Activated naive CD8-positive, alpha-beta T cell treated with anti-CD3 and anti-CD28 coated beads, Interleukin-2, amount 50 U/mL, for 24 hours (primary cell): ENCODE measurements at places on chromosomes 1 and 21.

GRCh38 chr1:201006450-201006849 lies 17.1 kb downstream of the KIF21B start:
- peaks cover 28% of the 10 kb centered on the region for H3K36me3 ChIP-seq
- no peak for DNase-seq
- no peak overlapping the region for H3K27ac ChIP-seq
- no peaks in the 10 kb centered on the region for H3K27me3 ChIP-seq

DNA sequence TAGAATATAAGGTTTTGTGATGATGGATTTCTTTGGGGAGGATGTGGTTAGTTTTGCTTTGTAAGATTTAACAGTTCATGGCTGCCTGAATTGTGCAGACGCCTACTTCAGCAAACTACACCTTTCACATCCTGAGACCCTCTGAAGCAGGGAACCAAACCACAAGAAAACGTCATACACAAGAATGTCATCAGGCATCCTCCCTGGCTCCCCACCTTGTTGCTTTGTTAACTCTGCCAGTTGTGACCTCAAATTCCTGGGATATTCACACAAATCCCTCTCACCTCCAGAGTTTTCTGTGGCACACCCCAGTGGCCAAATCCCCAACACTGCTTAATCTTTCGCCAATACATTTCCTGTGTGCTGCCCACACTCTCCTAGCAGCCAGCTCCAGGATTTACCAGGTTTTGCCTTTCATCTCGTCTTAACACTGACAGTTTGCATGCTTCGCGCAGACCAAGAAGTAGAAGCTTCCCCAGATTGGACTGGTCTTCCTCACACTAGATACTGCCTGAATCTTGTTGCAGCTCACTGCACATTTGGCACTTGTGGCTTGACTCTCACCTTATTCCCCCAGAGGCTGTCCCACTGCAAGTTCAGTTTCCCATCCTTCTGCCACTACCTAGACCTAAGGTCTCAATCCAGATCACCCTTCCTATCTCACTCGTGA lies 51.1 kb upstream of the CTTNBP2NL start:
- peaks cover 18% of the 10 kb centered on the region for H3K4me1 ChIP-seq
- H3K27ac ChIP-seq, result peak overlapping the region; percentile 11
- no peak overlapping the region for H3K4me3 ChIP-seq

DNA sequence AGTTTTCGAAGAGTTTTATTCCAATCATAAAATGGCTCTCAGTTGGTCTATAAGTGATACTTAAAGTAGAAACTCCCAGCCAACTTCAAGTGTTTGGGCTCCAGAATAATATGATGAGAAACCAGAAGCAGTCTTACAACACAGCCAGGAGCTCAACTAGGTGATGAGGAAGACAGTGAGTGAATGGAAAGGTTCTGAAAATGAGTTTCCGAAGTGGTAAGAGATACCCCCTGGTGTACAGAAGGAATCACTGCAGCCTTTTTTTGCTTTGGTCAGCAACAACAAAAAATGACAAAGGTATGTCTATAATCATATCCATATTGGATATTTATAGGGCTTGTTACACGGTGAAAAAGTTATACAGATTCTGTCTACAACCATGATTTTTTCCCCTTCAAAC lies 16.5 kb downstream of the KRTAP19-1 start:
- no peaks in the 10 kb centered on the region for H3K4me1 ChIP-seq
- peaks cover 9% of the 10 kb centered on the region for H3K27me3 ChIP-seq
- DNase-seq, result no peak
- H3K27ac ChIP-seq, result no peak overlapping the region

GRCh38 chr21:44329971-44330681 lies 9.1 kb downstream of the CFAP410 start:
- peaks cover 3% of the 10 kb centered on the region for H3K36me3 ChIP-seq
- H3K4me1 ChIP-seq, result no peaks in the 10 kb centered on the region
- no peak overlapping the region for H3K4me3 ChIP-seq
- no peak overlapping the region for H3K27ac ChIP-seq
- no peak for DNase-seq
- no peaks in the 10 kb centered on the region for H3K27me3 ChIP-seq

DNA sequence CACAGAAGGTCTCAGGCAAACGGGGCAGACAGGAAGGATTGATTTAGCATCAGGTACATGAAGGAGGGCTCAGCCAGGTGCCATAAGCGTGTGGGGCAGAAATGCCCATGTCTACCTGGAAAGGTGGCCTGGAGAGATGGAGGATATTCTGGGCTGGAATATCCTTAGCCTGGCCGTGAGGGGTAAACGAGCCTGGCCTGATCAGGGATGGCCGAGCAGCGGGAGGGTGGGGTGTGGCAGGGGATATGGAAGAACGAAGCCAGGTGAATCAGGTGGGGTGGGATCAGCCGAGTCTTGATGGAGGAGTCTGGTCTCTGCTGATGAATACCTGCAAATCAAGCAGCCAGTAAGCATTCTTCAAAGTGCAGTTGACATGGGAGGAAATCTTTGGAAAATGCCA lies 35.5 kb upstream of the TTC22 start:
- no peaks in the 10 kb centered on the region for H3K4me1 ChIP-seq
- DNase-seq, result no peak
- H3K27me3 ChIP-seq, result peaks cover 7% of the 10 kb centered on the region
- no peak overlapping the region for H3K4me3 ChIP-seq
- H3K36me3 ChIP-seq, result peaks cover 1% of the 10 kb centered on the region

DNA sequence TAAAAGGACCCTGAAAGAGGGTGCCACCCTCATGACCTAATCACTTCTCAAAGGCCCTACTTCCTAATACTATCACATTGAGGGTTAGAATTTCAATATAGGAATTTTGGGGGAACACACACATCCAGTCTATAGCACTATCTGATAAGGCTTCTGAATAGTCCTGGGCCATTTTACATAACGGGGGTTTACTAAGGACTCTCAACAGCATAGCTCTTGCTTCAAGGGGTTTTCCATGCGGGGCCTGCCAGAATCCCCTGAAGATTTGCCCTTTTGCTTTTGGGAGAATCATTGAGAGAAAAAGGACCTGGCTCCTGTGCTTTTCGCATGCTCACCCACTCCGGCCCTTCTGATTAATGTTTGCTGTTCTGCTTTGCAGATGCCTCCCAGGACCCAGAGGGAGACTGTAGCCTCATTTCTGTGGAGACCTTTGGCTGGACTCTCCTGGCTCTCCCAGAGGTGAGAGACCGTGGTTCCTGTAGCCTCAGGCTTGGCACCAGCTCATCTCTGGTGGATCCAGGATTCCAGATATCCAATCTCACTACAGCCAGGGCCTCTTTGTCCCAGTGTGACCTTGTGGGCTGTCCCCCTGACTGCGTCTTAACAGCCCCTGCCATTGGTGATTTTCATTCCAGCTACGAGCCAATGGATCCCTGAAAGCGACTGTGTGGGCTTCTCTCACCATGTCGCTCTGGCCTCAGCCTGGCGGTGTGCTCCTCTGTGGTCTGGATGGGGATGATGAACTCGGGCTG lies 72.6 kb downstream of the DDR2 start:
- no peak overlapping the region for H3K27ac ChIP-seq
- no peaks in the 10 kb centered on the region for H3K4me1 ChIP-seq
- H3K4me3 ChIP-seq, result no peak overlapping the region
- no peaks in the 10 kb centered on the region for H3K27me3 ChIP-seq

- peaks cover 20% of the 10 kb centered on the region for H3K27me3 ChIP-seq
- H3K4me1 ChIP-seq, result no peaks in the 10 kb centered on the region
- no peaks in the 10 kb centered on the region for H3K36me3 ChIP-seq
- H3K4me3 ChIP-seq, result no peak overlapping the region
Measured at GRCh38 chr1:112011202-112011601, 21.7 kb upstream of the KCND3 start.

DNA sequence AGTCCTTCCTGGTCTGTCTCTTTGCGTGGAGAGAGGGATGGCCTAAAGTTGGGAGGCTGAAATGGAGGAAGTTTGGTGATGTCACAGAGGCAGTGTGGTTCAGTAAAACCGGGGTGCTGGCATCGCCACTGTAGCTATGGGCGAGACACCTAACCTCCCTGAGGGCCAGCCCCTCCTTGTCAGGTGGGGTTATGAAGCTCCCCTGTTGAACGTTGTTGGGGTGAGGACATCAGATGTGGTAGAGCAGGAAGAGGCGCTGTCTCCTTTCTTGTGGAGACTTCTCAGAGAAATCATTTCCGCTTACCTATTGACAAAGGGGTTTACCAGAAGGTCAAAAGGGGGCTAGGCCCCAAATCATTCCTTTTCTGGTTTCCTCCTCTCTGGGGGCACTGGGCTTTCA lies 294.7 kb downstream of the SIPA1L2 start:
- peak; percentile 18 for DNase-seq
- no peaks in the 10 kb centered on the region for H3K36me3 ChIP-seq
- H3K4me1 ChIP-seq, result peaks cover 14% of the 10 kb centered on the region
- H3K27me3 ChIP-seq, result peaks cover 15% of the 10 kb centered on the region
- H3K27ac ChIP-seq, result peak overlapping the region; percentile 31

- H3K4me1 ChIP-seq, result peaks cover 23% of the 10 kb centered on the region
- H3K36me3 ChIP-seq, result no peaks in the 10 kb centered on the region
- H3K4me3 ChIP-seq, result no peak overlapping the region
- no peak overlapping the region for H3K27ac ChIP-seq
Measured at GRCh38 chr1:59029411-59030167, 245.7 kb upstream of the JUN start.

GRCh38 chr1:228897901-228898300 lies 162.6 kb downstream of the RHOU start:
- H3K4me1 ChIP-seq, result no peaks in the 10 kb centered on the region
- no peaks in the 10 kb centered on the region for H3K36me3 ChIP-seq
- H3K4me3 ChIP-seq, result no peak overlapping the region
- H3K27ac ChIP-seq, result no peak overlapping the region

DNA sequence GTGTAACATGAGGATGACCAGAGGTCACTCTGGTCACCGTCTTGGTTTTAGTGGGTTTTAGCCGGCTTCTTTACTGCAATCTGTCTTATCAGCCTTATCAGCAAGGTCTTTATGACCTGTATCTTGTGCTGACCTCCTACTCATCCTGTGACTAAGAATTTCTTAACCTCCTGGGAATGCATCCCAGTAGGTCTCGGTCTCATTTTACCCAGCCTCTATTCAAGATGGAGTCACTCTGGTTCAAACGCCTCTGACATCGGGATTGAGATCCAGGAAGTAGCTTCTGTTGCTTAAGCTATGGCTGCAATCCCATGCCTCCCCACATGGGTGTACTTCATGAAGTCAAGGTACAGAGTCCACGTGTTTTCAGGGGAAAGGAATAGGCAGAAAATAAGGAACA lies 19.9 kb downstream of the FMN2 start:
- H3K27ac ChIP-seq, result no peak overlapping the region
- DNase-seq, result no peak
- no peaks in the 10 kb centered on the region for H3K36me3 ChIP-seq
- no peaks in the 10 kb centered on the region for H3K4me1 ChIP-seq

DNA sequence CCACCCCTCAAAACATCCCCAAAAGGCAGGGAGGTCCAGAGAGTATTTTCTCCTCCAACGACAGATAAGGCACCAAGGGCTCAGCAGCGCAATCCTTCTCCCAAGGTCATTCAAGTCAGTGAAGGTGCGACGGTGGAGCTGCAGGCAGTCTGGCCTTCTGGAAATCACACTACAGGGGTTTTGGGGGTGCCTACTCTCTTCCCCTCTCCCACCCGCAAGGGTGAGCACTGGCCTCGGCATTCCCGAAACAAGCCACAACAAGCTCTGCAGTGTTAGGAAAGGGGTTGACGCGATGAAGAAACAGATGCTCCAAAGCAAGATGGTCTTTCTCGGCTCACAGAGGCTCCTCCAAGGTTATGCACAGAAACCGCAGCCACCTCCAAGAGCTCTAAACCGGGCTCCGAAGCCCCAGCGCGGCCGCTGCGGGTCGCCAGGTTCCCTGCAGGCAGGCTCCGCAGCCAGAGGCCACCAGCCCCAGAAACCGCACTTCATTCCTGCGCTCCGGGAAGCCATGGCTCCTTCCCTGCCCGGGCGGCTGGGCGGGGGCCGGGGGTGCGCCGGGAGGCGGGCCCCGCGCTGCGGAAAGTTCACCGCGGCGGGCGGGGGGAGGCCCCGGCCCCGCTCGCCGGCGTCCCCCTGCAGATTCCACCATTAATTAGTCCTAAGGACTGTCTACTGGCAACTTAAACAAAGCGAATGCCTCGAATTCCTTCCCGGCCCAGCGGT lies 1.1 kb downstream of the LUZP1 start:
- H3K27ac ChIP-seq, result no peak overlapping the region
- H3K36me3 ChIP-seq, result no peaks in the 10 kb centered on the region
- DNase-seq, result peak; percentile 43
- peaks cover 33% of the 10 kb centered on the region for H3K4me1 ChIP-seq
- H3K27me3 ChIP-seq, result no peaks in the 10 kb centered on the region
- peak overlapping the region; percentile 94 for H3K4me3 ChIP-seq

DNA sequence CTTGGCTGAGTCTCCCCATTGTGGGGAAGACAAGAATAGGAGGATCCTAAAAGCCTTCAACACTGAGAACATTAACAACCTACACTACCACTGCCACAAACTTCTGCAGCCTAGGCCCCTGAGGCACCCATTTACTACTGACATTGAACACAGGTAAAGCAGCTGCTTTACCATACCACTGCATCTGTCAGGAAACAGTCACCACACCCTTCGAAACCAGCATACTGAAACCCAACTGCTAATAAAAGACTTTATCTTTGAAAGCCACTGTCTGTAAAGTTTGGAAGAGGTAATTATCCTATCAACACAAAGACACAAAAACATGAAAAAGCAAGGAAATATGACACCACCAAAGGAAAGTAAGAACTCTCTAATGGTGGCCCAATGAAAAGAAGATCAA lies 7.4 kb downstream of the IFNAR1 start:
- no peak overlapping the region for H3K4me3 ChIP-seq
- H3K27ac ChIP-seq, result peak overlapping the region; percentile 8
- H3K27me3 ChIP-seq, result no peaks in the 10 kb centered on the region
- H3K4me1 ChIP-seq, result peaks cover 58% of the 10 kb centered on the region
- peaks cover 17% of the 10 kb centered on the region for H3K36me3 ChIP-seq

- H3K27ac ChIP-seq, result no peak overlapping the region
- no peaks in the 10 kb centered on the region for H3K27me3 ChIP-seq
- H3K4me1 ChIP-seq, result peaks cover 20% of the 10 kb centered on the region
- peaks cover 51% of the 10 kb centered on the region for H3K36me3 ChIP-seq
Measured at GRCh38 chr1:88777604-88778149, 93.6 kb downstream of the PKN2 start.

DNA sequence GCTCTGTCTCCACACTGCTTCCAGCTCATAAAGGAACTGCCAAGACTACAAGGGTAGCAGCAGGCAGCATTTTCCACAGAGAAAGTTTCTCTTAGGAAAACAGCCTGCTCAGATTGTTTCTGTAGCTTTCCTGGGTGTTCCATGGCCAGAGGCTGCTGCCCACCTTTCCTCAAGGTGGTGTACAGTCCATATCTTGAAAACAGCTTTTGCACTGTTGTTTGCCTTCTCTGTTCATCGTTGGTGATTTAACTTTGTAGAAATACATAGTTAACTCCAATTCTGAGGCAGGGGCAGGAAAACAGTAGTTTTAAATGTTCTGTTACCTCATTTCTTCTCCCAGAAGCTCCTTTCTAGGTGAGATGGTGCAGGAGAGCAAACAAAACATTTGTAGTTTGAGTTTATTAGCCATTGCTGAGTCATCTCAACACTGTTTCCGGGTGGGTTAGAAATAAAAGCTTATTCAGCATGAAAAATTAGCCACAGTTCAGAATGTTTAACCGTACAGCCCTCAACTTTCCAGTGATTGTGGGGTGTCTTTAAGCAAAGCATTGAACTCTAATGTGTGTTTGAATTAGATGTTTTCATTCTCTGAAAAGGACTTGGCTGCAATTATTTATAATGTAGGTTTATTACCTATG lies 41.7 kb downstream of the DIP2A start:
- H3K27ac ChIP-seq, result peak overlapping the region; percentile 41
- no peak for DNase-seq
